ENCODE measurements at places on chromosomes 12 and 14. TPM values are rescaled to one million over a fixed set of nuclear protein-coding genes. Genes with fewer than 3 reads are reported as not detected.

DNA sequence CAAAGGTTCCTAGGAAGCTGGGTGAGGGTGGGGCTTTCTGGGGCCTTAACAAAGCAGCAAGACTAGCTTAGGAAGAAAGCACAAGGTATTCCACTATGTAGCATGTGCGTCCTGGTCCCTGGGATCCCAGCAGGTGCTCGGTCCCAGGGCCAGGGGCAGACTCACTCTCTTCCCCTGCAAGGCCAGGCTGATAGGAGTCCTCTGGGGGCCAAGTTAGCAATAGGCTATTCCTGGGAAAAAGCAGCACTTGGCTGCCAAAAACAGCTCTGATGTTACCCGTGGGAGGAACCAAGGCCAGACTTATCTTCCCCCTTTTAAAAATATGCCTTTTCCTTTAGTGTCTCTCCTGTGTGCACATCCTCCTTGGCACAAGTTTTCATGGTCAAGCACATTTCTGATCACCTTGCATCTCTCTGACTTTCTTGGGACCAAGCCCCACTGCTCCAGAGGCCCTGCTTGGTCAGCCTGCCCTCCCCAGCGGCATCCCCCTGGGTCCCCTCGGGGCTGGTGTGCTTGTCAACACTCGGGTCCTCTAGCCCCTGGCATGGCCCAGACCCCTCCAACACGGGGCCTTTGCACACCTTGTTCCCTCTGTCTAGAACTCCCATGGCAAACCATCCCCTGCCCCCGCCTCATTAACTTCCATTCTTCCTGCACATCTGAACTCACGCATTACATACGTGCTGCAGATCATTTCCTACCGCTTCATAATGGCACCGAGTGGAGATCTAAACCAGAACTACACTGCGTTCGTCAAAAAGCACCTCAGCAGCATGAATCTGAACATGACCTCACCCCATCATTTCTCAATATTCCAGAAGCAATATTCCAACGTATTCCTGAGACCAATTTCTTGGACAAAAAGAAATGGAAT lies 21.9 kb downstream of the CCDC92 start:
- no peak for ATAC-seq

- ATAC-seq, result peak; percentile 92
Observed at GRCh38 chr12:109461846-109462756, 15.0 kb downstream of the KCTD10 start.

DNA sequence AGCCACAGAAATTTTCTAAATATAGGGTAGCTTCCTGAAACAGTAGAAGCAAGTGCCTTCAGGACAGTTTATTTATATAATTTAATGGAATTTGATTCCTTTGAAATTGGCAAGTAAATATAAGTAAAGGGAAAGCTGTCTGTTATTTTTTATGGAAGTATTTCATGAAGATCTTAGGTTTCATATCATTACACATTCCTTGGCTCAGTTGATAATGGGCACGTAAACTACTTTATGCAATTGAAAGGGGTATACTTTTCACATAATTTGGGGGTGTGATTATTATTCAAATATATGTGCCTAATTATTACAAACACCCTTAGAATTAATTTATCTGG lies 71.1 kb upstream of the RAP1B start:
- ATAC-seq, result no peak

Gene PLEKHD1
- not detected for total RNA-seq

Gene CCDC77
- 5.9 TPM for total RNA-seq

DNA sequence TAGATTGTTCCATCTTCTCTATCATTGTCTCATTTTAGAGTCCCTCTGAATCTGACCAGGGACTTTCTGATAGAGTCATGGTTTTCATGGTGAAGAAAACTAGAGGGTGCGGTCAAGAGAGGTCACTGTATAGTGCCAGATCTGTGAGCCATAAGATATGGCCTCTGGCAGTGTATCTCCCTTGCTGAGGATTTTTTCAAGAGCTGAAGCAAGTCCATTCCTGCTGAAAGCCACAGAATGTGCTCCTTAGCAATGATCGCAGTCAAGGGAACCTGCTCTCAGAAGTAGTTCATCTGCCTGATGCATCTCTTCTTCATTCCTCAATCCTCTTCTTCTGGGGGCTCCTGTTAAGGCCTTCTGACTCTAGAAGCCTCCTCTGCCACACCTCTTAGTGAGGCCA lies 405.2 kb downstream of the EGLN3 start:
- ATAC-seq, result no peak

DNA sequence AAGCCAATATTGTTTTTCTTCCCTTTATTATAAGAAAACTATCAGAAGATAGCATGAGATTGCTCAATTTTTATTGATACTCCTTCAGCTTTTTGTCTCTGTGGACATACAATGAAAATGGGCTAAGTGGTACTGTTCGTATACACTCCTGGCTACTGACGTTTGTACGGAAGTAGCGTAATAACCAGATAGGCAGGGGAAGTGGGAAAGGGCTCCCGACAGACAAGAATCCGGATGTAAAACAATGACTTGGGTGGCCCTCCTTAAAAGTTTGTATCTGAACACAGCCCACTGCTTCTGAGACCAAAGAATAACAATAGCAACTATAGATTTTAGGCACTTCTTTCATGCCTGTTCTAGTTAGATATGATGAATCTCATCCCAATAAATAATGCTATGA lies 99.6 kb downstream of the RPS6KA5 start:
- ATAC-seq, result no peak

DNA sequence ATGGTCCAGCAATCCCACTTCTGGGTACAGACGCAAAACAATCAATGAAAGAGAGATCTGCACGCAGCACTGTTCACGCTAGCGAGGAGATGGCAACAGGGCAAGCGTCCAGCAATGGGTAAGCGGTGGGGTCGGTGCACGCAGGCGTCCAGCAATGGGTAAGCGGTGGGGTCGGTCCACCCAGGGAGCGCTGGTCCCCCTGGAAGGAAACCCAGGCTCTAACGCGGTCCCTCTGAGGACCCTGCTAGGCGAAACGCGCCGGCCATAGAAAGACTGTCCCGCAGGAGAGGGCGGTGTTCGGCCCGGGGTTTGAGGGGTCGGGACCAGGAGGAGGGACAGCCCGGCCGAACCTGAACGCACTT lies 618 bp upstream of the PGAM5 start:
- peak; percentile 27 for ATAC-seq

DNA sequence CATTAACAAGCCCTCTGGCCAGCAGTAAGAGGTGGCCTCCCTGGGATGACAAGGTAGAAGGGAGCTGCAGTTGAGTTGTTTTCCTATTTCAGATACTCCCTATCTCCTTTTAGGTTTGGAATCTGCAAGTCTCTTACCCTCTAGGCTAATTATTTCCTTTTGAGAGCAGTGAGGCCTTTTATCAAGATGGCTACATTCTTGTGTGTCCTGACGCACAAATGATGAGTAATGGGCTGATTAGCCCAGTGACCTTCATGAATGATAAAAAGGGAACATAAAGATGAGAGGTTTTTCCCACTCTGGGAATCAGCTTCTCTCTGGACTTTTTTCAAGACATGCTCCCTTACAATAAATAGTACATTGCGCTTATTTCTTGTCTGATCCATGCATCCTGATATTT lies 22.9 kb downstream of the DYRK2 start:
- no peak for ATAC-seq

Gene CAPZA3
- total RNA-seq, result not detected

- no peak for ATAC-seq
Observed at GRCh38 chr14:87325741-87326140, 667.2 kb downstream of the GALC start.

- no peak for ATAC-seq
Observed at GRCh38 chr12:102933168-102933567, 16.1 kb upstream of the PAH start.

GRCh38 chr12:26197832-26198231 lies 2.5 kb downstream of the SSPN start:
- ATAC-seq, result no peak

DNA sequence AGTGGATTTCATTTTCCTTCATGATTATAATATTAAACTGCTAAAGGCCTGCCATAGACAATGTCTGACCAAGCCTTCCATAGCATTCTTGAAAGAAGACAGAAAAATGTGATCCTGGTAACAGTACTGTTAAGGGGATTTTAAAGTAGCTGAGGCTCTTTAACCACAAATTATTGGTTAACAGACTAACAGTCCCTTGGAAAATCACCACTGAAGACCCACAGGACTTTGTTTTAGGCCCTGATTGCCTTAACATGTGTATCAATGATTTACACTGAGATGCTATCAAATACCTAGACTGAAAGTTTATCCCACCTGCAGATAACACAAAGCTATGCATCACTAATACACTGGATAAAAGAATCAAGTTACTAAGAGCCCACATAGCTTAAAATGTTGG lies 6.0 kb downstream of the KRT79 start:
- no peak for ATAC-seq

Gene ANAPC7
- 57.9 TPM for total RNA-seq

GRCh38 chr14:36229262-36229661 lies 52.7 kb upstream of the PTCSC3 start:
- no peak for ATAC-seq

Gene SYNDIG1L
- total RNA-seq, result not detected

GRCh38 chr12:102429211-102430154 lies 50.9 kb downstream of the IGF1 start:
- ATAC-seq, result no peak

Gene ADCY6
- 11.1 TPM for total RNA-seq

GRCh38 chr12:100901266-100901665 lies 106.7 kb downstream of the ANO4 start:
- no peak for ATAC-seq

GRCh38 chr12:23843958-23844357 lies 105.5 kb downstream of the SOX5 start:
- ATAC-seq, result no peak

Gene FZD10
- total RNA-seq, result 13.7 TPM

DNA sequence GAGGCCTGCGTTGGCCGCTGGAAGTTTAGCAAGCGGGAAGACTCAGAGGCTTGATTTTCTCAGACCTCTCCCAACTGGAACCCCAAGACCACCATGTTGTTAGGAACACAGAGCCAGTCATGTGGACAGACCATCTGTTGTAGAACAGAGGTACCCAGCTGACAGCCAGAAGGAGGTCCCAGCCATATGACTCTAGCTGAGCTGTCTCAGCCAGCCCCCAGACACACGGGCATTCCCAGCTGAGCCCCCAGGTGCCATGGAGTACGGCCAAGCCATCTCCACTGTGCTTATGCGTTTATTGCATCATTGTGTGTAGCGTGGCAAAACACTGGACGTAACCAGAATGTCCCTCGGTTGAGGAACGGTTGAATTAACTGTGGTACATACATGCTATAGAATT lies 421.9 kb downstream of the TMEM132D start:
- ATAC-seq, result no peak

DNA sequence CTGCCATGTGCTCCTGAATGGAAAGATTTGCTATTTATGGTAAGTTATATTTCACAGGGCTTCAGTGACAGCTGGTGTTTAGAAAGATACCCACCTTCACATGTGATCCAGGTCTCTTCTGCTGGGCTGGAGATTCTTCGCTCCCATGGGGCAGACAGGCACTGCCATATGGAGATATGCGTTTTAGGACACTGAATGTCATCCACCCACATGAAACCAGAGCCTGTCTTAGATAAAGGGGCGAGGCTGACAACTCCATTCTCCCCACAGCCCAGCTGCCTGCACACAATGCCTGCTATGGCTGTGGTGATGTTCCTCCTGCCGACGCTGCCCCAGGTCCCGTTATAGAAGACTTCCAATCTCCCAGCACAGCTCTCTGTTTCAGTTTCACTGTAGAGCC lies 69.4 kb downstream of the ACSM4 start:
- ATAC-seq, result no peak
